ENCODE measurements at places on chromosomes 13 and 19. TPM values are rescaled to one million over a fixed set of nuclear protein-coding genes. Genes with fewer than 3 reads are reported as not detected.

DNA sequence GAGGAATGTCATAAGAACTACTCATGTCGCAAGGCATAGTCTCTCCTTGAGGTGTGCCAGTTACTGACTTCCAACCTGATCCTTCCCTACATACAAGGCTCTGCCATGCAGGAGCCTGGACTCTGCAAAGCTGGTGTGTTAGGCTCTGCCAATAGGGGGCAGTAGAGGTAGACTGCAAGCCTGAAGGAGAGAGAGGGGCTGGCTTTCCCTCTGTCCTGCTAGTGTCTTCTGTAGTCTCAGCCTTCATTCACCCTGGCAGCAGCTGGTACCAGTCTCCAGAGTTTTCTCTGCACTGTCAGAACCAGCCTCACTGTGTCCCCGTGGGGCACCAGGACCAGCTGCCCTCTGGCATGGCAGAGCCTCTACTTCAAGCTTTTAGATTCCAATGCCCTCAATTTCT is 14.5 kb downstream of the SHISA2 start:
- H3K27me3 ChIP-seq = peaks cover 60% of the 10 kb centered on the region
- no peak overlapping the region for H3K4me3 ChIP-seq
- DNase-seq = no peak
- H3K4me1 ChIP-seq = no peaks in the 10 kb centered on the region

GRCh38 chr13:44906230-44906629 is 83.0 kb downstream of the NUFIP1 start:
- peaks cover 12% of the 10 kb centered on the region for H3K4me1 ChIP-seq
- no peak for DNase-seq
- H3K27me3 ChIP-seq = no peaks in the 10 kb centered on the region

DNA sequence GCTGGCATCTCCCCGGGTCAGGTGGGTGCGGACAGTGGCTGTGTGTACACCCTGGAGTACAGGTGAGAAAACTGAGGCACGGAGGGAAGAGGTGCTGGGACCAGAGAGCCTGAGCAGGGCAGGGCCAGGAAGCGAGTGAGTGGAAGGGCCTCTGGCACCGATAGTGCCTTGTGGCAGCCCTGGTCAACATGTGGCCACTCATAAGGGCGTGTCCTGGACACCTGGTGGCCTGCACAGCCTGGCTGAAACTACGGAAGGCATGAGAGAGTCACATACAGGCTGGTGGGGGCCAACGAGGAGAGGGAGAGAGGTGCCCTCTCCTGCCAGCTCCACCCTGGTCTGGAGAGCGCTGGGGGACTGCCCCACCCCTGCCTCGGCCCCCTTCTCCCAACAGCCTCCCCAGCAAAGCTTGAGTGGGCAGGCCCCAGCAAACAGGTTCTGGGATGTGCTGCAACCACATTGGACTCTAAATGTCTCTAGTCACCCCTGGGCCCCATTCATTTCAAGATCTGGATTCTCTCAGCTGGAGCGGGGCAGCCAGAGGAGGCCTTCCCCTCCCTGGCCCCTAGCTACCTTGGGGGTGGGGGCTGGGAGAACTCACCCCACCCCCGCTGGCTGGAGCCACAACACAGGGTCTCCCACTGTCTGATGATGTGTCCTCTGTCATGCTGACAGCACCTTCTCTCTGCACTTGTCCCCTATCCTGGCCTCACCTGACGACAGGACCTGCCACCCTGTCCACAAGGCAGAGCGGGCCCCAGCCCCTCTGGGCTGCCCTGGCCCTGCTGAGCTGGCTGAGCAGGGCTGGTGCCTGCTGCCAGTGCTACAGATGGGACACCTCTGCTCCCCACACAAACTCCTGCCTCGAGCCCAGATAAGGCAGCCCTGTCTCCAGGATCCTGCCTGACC is 5.8 kb downstream of the CBARP start:
- no peaks in the 10 kb centered on the region for H3K36me3 ChIP-seq
- no peak overlapping the region for H3K27ac ChIP-seq
- peak; percentile 63 for DNase-seq
- H3K27me3 ChIP-seq = no peaks in the 10 kb centered on the region

- H3K27me3 ChIP-seq = no peaks in the 10 kb centered on the region
- H3K36me3 ChIP-seq = no peaks in the 10 kb centered on the region
- DNase-seq = no peak
- no peak overlapping the region for H3K27ac ChIP-seq
Measured at GRCh38 chr13:113918981-113919701, 54.7 kb downstream of the C13orf46 start.

Gene IL12RB1
- total RNA-seq = 1.1 TPM

Gene OR7A5
- total RNA-seq = not detected

DNA sequence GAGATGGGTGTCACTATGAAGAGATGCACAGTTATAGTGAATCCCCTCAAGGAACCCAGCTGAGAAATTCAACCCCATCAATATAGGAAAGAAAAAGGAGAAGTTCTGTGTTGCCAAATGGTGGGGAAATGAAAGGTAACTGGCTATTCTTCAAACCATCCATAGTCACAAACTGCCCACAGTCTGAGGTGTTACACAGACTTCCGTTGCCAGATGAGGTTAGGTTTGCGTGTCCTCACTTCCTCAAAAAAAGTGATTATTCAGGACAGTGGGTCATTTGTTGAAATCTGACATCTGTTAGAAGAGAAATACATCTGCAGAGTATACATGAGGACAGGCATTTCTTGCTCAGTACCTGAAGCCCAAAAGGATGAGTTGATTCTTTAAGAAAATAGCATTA is 9.0 kb downstream of the SIGLEC5 start:
- no peak overlapping the region for H3K27ac ChIP-seq
- DNase-seq = no peak
- no peaks in the 10 kb centered on the region for H3K36me3 ChIP-seq
- peaks cover 90% of the 10 kb centered on the region for H3K27me3 ChIP-seq
- no peak overlapping the region for H3K4me3 ChIP-seq

GRCh38 chr19:2291185-2291751 is 9.3 kb upstream of the PEAK3 start:
- H3K4me3 ChIP-seq = no peak overlapping the region
- H3K27me3 ChIP-seq = no peaks in the 10 kb centered on the region
- no peak overlapping the region for H3K27ac ChIP-seq
- H3K4me1 ChIP-seq = no peaks in the 10 kb centered on the region
- H3K36me3 ChIP-seq = no peaks in the 10 kb centered on the region
- DNase-seq = no peak

GRCh38 chr19:12953799-12954611 is 3.0 kb downstream of the GADD45GIP1 start:
- peak overlapping the region; percentile 14 for H3K27ac ChIP-seq
- peaks cover 18% of the 10 kb centered on the region for H3K4me1 ChIP-seq
- DNase-seq = no peak
- no peak overlapping the region for H3K4me3 ChIP-seq
- H3K27me3 ChIP-seq = no peaks in the 10 kb centered on the region

DNA sequence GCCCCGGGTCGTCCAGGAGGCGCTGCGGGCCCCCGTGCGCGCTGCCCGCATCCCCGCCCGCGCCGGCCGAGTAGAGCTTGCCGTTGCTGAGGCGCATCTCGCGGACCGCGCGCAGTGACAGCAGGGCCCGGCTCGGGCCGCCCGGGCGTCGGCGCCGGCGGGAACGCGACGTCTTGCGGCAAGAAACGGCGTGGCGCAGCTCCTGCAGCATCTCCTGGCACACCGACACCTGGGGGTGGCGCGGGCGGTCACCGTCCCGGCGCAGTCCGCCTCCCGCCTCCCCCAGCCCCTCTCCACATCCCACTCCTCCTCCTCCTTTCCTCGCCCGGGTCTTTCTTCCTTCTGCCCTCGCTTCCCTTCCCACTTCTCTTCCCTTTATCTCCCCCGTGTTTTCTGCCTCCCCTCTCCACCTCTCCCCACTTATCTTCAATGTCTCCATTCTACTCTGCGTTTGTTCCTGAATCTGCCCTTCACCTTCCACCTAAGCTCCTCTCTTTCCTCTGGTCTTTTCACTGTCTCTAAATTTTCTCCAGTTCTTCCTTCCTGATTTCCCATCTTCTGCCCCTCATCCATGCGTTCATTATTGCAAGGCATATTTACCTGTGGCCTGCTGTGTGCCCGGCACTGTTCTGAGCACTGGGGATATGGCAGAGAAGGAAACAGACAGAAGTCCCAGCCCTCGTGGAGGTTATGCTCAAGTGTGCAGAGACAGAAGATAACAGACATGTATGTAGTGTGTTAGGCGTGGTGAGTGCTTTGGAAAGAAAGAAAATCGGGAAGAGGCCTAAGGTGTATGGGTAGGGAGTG is 5.2 kb upstream of the ATP1A3 start:
- no peaks in the 10 kb centered on the region for H3K36me3 ChIP-seq
- no peaks in the 10 kb centered on the region for H3K4me1 ChIP-seq
- DNase-seq = no peak
- H3K27ac ChIP-seq = no peak overlapping the region

- H3K27me3 ChIP-seq = no peaks in the 10 kb centered on the region
- DNase-seq = no peak
- H3K4me1 ChIP-seq = peaks cover 8% of the 10 kb centered on the region
Measured at GRCh38 chr13:91362908-91363307, 15.4 kb downstream of the MIR17HG start.

Gene NLRP9
- total RNA-seq = not detected

DNA sequence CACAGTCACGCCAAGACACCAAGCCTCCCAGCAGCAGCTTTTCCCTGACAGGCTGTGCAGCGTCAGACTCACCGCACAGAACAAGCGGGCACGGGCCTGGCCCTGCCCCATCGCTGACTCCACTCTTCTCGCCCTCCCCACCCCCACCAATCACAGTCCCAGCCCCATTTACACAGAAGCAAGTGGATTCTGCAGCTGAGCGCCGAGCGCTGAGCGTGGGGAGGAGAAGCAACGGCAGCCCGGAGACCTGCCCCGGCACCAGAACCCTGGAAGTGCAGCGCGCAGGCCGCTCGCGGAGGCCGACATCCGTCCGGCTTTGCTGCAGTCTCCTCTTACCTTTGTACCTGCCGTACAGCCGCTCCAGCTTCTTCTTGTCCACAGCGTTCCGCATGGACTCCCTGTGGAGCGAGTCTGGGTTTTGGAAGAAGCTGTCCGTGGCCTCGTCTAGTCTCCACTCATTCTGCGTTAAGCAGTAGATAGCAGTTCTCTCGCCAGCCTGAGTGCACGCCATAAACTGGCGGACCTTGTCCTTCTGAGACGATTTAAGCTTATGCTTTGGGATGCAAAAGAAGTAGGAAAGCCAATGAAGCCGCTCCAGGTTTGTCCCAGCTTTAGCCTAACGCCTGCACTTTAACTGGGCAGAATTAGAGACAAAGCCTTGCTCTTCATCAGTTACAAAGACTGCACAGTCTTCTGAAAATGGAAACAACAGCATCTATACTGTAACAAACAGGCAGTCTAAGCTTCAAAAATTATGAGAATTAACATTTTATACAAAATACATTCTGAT is 6.8 kb downstream of the DCUN1D2 start:
- no peak overlapping the region for H3K27ac ChIP-seq
- no peaks in the 10 kb centered on the region for H3K27me3 ChIP-seq
- peaks cover 22% of the 10 kb centered on the region for H3K36me3 ChIP-seq

DNA sequence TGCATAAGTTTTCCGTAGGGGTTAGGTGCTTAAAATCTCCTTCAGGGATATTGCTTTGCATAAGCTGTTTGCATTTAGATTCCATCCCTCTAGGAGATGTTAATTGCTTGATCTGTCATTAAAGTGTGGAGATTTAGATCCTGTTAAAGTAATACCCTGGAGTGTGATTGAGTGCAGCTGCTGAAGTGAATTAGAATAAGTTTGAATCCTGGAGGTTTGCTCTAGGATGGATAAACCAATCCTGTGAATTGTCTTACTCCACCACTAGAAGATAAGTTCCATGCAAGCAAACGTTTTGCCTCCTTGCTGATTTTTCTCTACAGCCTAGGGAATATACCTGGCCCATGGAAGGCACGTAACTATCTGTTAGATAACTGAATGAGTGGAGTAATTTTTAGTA is 1487.2 kb upstream of the PRR20A start:
- DNase-seq = no peak
- H3K27me3 ChIP-seq = no peaks in the 10 kb centered on the region
- no peaks in the 10 kb centered on the region for H3K4me1 ChIP-seq
- H3K36me3 ChIP-seq = no peaks in the 10 kb centered on the region

Gene CPT1C
- 1.7 TPM for total RNA-seq

- no peak overlapping the region for H3K27ac ChIP-seq
- DNase-seq = no peak
- no peak overlapping the region for H3K4me3 ChIP-seq
- no peaks in the 10 kb centered on the region for H3K4me1 ChIP-seq
- no peaks in the 10 kb centered on the region for H3K27me3 ChIP-seq
Measured at GRCh38 chr13:24071423-24072075, 89.0 kb upstream of the SPATA13 start.

Gene KRTDAP
- total RNA-seq = not detected

Gene EIF3K
- total RNA-seq = 230 TPM

Gene ZNF497
- total RNA-seq = 8.6 TPM

DNA sequence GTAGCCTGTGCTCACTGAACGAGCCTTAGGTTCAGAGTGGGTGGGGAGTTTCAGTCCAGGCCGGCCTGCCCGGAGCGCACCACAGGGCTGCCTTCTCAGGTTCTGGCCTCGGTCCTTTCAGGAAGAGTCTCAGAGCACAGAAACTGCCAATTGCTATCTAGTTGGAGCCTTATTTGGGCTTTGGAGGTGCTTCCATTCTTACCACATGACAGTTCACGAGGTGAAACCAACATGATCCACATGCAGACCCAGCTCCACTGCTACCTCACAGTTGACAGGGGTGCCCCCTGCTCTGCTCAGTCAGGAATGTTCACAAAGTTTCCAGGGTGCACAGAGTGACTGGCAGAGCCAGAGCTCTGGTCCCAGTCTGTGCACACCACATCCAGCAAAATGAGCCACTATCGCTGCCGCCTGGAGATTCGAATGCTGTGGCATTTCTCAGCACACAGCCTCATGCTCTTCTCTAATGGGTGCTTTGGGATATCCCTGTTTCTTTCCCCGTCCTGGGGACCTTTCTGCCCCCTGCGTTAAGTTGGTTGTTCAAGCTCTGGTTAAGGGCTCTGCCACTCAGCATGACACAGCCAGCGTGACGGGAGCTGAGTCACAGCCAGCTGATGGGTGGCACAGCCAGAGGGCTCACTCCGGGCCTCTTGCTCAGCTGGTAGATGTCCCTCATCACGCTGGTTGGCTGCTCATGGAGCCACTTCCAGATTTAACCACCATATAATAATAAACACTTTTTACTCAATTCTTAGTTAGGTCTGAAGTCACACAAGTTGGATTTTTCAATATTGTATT is 7.5 kb upstream of the SACS start:
- DNase-seq = no peak
- no peak overlapping the region for H3K4me3 ChIP-seq

Gene MBD3L3
- total RNA-seq = not detected

- no peaks in the 10 kb centered on the region for H3K36me3 ChIP-seq
- no peaks in the 10 kb centered on the region for H3K27me3 ChIP-seq
- H3K4me3 ChIP-seq = no peak overlapping the region
Measured at GRCh38 chr13:64429691-64430090, 2800.4 kb downstream of the PCDH9 start.

Gene TEX101
- total RNA-seq = not detected
